ENCODE measurements at places on chromosomes 11 and 22.

DNA sequence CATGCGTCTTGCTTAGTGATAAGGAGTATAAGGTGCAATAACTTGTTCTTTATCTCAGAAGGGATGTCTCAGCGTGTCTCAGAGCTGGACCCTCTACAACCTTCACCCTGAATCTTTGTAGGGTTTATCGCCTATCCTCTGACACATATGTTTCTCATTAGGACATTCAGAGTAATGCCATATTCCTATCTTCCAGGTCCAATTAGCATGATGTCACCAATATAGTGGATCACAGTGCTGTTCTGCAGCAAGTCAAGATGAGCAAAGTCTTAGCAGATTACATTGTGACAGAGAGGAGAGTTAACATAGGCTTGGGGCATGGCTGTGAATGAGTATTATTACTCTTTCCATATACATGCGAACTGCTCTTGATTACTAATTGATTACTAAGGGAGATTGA, 110.3 kb upstream of the CLPB start:
- DNase-seq = no peak

DNA sequence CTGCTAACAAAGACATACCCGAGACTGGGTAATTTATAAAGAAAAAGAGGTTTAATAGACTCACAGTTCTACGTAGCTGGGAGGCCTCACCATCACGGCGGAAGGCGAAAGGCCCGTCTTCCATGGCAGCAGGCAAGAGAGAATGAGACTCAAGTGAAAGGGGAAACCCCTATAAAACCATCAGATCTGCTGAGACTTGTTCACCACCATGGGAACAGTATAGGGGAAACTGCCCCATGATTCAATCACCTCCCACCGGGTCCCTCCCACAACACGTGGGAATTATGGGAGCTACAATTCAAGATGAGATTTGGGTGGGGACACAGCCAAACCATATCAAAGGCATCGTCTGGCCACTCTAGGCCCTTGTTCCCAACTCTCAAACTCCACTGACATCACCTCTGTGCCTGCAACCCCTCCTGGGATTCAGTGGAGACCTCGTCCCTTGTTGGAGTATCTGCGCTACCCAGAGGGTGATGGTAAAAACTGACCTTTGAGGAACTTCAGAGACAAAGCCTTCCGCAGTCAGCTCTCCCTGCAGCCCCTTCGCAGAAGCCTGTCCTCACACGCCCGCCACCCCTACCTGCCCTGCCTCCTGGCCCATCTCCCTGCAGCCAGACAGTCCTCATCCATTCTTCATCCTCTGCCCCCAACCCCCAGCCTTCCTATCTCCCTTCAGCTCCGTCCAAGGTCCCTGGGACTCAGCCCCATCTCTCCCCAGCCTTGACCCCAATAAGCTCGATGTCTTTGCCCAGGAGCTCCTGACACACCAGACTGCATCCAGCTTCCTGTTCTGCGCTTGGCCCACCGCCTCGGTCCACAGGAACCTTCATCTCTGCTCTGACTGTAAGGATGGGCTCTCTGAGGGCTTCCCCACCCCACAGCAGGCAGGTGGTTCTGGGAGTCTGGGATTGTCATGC, 15.8 kb downstream of the CCND1 start:
- no peak for DNase-seq

- DNase-seq = no peak
Observed at GRCh38 chr11:130772266-130773227, 143.7 kb downstream of the SNX19 start.

DNA sequence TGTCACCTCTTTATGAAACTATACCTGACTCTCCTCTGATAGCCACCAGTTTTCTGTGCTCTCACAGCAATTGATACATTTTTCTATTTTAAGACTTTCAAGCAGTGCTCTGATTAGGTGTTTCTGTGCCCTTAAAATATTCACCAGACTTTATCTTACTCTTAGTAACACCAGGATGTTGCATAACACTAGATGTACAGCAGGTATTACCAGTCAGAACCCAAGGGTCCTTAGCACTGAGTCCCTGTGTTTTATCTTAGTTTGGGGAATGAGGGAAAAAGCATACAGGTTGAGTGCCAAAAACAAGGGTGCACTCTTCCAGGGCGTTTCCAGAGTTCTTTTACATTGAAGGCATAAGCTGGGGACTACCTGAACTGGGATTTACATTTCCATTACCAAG, 51.4 kb downstream of the COPB1 start:
- no peak for DNase-seq

GRCh38 chr11:68215087-68215445, 2.0 kb upstream of the KMT5B start:
- no peak for DNase-seq

Data from NT2/D1 (cell line).